ENCODE measurements at places on chromosomes 13 and 19.

DNA sequence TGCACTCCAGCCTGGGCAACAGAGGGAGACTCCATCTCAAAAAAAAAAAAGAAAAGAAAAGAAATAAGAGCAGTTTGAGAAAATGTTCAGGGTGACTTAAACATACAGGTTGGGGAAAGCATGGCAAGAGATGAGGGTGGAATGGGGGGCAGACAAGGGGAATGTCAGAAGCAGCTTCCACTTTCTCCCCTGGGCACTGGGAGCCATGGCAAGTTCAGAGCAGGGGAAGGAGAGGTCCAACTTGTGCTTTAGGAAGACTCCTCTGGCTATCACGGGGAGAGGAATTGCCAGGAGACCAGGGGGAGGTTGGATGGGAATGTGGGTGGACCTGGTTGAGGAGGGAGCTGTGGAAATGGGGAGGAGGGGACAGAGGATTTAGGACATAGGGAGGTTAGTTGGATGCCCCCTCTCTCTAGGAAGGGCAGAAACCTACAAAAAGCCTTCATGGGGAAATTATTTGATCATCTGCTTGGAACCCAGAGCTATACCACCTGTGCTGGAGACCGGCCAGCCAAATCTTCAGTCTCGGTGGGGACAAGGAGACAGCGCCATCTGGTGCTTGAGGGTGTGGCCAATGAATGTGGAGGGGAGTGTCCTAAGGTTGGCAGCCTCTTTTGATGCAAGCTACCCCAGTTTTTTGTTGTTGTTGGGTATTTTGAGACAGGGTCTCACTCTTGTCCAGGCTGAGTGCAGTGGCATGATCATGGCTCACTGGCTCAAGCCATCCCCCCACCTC is 7.3 kb upstream of the STRN4 start:
- peak; percentile 75 for DNase-seq

- peak; percentile 72 for DNase-seq
Observed at GRCh38 chr13:64453831-64454230, 2776.3 kb downstream of the PCDH9 start.

GRCh38 chr19:51064534-51065220 is at the start of gene KLK13:
TSS of gene KLK13 (minus strand) at chr19:51065092. CDS start at chr19:51065067, 25 bp downstream.
- DNase-seq: no peak

DNA sequence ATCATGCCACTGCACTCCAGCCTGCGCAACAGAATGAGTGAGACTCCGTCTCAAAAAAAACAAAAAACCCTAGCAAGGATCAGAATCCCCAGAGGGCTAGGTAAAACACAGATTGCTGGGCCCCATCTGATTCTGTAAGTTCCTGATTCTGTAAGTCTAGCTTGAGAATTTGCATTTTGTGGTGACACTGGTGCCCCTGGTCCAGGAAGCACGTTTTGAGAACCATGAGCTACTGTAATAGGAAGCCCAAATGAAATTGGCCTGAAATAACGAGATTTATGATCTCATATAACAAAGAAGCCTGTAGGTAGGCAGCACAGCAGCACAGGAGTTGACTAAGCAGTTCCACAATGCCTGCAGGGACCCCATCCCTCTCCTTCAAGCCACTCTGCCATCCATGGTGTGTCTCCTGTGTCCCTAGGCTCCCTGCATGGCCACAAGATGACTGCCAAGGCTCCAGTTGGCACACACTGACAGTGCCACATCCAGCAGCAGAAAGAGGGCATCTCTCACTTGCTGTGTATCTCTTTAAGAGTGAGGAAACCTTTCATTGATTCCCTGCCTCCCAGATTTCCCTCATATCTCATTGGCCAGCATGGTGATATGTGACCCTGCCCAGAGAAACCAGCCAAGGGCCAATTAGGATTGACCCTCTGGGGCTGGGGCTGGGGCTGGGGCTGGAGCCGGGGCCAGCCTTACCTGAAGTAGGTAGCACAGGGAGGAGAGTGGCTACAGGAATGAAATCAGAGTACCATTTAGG is 21.7 kb downstream of the SIPA1L3 start:
- DNase-seq: no peak

GRCh38 chr19:44666852-44667556 is 4.3 kb upstream of the CEACAM19 start:
- DNase-seq: no peak

GRCh38 chr13:69585656-69586055 is 522.0 kb upstream of the ATXN8OS start:
- no peak for DNase-seq

GRCh38 chr13:45439781-45440462 is 21.7 kb upstream of the SLC25A30 start:
- DNase-seq: no peak

- DNase-seq: no peak
Observed at GRCh38 chr19:41735071-41735600, 20.2 kb upstream of the CEACAM6 start.

- no peak for DNase-seq
Observed at GRCh38 chr13:85543144-85543543, 256.1 kb downstream of the SLITRK6 start.

DNA sequence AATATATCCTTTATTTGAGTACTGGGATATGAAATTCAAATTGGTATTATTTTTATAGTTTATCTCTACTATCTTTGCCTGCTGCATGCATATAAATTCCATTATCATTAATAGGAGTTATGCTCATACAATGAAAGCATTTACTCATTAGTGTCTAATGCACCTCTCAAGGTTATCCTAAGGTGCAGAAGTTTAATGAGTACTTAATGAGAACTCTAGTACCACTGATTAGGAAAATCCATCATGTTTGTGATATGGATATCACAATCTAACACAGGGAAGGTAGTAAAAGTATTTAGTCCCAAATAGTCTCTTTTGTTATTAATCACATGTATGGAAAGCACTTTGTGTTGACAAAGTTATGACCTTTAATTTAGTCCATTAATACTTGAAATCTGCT is 77.2 kb upstream of the SLC10A2 start:
- no peak for DNase-seq

GRCh38 chr19:34364830-34365462 is at the start of gene GPI:
TSS of gene GPI (plus strand) at chr19:34365196. CDS start at chr19:34365267, 71 bp downstream.
- DNase-seq: peak; percentile 64

GRCh38 chr13:83332751-83333150 is 549.5 kb downstream of the SLITRK1 start:
- DNase-seq: no peak

DNA sequence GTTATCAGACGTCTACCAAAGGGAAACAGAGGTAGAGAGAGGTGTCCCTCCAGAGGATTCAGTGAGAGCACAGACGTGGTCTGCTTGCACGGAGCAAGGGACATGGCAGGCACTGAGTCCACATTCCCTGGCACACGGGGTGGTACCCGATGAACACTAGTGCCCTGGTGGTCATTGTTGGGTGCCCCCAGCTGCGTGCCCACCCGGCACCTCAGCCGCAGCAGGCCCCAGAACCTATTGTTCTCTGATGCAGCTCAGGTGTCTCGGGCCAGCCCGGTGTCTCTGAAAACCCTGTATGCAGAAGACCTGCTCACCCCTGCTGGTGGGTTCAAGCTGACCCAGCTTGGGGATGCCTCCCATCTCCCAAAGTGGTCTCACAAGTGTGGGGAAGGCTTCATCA is 11.9 kb downstream of the SUGP1 start:
- DNase-seq: no peak

DNA sequence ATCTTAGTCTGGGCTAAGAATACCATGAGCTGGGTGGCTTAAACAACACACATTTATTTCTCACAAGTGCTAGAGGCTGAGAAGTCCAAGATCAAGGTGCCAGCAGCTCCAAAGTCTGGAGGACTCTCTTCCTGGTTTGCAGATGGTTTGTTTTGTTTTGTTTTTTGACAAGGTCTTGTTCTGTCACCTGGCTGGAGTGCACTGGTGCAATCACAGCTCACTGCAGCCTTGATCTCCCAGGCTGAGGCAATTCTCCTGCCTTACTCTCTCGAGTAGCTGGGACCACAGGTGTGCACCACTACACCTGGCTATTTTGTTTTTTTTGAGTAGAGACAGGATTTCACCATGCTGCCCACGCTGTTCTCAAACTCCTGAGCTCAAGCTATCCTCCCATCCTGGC is 15.5 kb downstream of the APLP1 start:
- no peak for DNase-seq

- DNase-seq: peak; percentile 71
Observed at GRCh38 chr19:12611361-12611699, 610 bp downstream of the ZNF791 start.

DNA sequence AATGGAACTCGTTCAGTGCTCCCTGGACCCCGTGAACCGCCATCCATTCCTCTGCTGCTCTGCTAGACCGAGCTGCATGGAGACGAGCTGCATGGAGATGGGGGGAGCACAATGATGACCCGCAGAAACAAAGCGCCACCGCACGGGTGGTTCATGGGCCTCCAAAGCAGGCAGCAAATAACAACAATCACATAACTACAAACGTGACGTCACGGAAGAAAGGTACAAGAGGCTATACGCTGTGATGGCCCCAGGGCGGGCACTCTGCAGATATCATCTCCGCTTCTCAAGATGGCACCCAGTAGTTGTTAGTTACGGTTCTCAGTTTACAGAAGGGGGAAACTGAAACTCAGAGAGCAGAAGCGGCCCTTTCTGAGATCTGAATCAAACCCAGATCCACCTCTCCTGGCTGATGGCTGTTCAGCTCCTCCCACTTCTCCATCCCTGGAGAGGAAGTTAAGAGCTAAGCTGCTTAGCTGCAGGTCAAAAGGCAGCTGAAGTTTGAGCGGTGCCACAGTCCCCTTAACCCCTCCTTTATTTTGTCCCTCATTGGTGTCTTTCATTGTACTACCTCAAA is 1.7 kb downstream of the ATP13A1 start:
- no peak for DNase-seq

DNA sequence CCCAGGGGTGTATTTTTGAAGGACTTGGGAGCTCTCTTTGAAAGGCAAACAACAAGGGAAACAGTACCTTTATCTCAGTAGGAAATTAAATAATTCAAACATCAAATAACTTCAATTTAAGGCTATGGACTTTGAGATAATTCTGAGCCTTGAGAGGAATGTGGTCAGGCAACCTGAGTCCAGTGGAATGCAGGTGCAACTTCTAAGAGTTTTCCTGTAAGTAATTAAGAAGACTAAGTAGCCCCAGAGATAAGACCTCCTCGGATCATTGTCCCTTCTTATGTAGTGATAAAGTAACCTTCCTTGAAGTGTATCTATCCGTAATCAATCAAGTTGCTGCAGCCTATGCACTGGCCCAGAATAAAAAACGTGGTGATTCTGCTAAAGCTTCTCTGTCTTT is 29.2 kb downstream of the ZNF701 start:
- DNase-seq: no peak

DNA sequence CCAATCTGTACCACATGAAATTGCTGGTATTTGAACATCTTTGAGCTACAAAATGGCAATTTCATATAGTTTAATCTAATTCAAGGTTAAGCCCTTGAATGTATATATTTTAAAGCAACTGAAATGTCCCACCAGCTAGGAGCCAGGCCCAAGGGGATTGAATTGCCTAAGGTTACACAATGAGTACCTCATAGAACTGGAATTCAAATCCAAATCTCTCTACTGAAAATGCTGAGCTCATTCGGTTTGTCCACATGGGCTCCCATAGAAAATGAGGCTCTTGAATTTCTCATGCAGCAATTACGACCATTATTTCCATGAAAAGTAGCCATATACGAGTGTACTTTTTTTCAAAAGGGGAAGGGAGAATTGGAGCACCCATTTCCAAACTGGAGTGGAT is 31.5 kb upstream of the FNDC3A start:
- DNase-seq: no peak

GRCh38 chr13:40170091-40170490 is 496.4 kb downstream of the FOXO1 start:
- no peak for DNase-seq

DNA sequence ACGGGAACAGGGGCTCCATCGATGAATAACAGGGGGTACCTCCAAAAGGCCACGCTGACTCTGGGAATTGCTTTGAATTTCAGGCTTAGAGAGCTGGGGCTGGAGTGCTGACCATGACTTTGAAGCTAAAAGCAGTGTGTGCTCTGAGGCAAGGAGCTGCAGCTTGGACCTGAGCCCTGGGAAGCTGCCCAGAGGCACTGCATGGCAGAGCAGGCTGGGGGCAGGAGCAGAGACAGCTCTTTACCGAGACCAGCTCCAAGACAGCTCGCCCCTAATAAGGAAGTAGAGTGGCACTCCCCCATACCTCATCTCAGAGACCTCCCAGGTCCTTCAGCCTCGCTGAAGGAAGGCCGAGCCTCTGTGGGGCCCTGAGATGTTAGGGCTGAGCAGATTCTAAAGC is 200.2 kb downstream of the COL4A1 start:
- DNase-seq: no peak

- peak; percentile 25 for DNase-seq
Observed at GRCh38 chr19:35000647-35001501, 751 bp downstream of the GRAMD1A start.

GRCh38 chr13:83935566-83935965 is 53.3 kb upstream of the SLITRK1 start:
- DNase-seq: peak; percentile 59

GRCh38 chr13:41492432-41493260 is 35.3 kb downstream of the RGCC start:
- DNase-seq: no peak

DNA sequence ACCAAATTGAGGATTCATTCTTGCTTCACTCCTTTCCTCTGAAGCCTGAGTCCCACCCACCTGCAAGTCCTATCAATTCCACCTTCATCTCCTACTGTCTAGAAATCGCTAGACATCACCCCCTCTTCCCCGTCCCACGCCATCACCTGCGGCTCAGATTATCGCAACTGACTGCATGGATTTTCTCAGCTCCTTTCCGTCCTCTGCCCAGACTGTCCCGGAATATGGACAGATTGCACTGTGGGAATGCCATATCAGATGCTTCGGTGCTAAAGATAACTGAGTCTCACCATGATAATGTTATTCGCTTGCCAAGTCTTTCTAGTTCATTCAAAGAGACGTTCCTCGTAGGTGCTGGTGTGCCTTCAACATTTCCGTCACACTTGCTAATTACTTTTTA is 66.4 kb upstream of the USP29 start:
- DNase-seq: no peak

DNA sequence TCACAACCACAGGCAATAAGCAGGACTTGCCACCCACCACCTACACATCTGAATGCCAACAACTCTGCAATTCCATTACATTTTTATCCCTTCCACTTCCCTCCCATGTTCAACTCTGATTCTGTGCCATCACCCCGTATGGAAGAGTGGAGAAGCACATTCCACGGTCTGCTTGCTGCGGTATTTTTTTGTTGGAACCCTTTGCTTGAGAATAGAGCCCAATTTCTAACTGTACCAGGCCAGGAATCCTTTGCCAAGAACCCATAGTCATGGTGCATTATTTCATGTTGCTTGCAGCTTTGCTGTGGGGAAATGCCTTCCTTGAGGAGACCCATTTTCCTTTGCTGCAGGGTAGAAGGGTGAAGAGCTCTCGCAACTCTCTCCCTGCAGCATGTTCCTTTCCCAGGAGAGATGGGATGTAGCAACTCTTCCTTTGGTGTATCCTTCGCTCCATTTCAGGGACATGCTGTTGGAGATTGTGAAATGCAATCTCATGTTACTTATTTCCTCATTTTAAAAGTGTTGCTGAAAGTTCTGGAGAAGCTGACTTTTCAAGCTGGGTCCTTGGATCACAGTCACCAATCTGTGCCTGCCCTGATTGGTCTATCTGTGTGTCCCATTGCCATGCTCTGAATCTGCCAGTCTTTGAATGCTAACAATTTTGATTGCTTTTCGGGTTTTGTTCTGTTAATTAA is 69.8 kb upstream of the STARD13 start:
- DNase-seq: no peak

- no peak for DNase-seq
Observed at GRCh38 chr13:65913173-65913572, 1317.0 kb downstream of the PCDH9 start.

- no peak for DNase-seq
Observed at GRCh38 chr13:83184150-83184475, 698.2 kb downstream of the SLITRK1 start.

Measured in NCI-H524 (cell line).